Suprapubic skin (tissue), 4 donors: ENCODE measurements at places on chromosomes 3 and 15.

DNA sequence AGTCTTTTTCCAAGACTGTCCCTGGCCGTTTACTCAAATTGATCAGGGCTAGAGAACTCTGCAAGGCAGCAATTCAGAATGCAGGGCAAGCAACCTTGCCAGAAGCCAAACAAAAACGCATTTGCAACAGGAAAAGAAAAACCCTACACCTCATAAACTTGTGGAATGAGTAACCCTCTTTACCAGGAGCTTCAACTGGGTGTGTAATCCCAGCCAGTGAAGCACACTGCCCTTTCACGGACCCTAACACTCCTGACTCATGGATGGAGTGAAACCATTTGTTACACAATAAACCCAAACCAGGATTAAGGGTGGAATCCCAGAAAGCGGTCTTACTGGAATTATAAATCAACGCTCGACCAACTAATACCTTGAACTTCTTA, 14.8 kb upstream of the LDHAL6B start:
- no peaks in the 10 kb centered on the region for H3K27me3 ChIP-seq
- H3K36me3 ChIP-seq: peaks cover 56% of the 10 kb centered on the region
- no peaks in the 10 kb centered on the region for H3K4me1 ChIP-seq
- H3K4me3 ChIP-seq: no peak overlapping the region
- no peak for DNase-seq

GRCh38 chr3:87167628-87168456, 59.3 kb upstream of the CHMP2B start:
- H3K4me1 ChIP-seq: peaks cover 4% of the 10 kb centered on the region
- no peak for DNase-seq
- no peaks in the 10 kb centered on the region for H3K36me3 ChIP-seq
- no peaks in the 10 kb centered on the region for H3K27me3 ChIP-seq
- H3K4me3 ChIP-seq: peak overlapping the region; percentile 32

DNA sequence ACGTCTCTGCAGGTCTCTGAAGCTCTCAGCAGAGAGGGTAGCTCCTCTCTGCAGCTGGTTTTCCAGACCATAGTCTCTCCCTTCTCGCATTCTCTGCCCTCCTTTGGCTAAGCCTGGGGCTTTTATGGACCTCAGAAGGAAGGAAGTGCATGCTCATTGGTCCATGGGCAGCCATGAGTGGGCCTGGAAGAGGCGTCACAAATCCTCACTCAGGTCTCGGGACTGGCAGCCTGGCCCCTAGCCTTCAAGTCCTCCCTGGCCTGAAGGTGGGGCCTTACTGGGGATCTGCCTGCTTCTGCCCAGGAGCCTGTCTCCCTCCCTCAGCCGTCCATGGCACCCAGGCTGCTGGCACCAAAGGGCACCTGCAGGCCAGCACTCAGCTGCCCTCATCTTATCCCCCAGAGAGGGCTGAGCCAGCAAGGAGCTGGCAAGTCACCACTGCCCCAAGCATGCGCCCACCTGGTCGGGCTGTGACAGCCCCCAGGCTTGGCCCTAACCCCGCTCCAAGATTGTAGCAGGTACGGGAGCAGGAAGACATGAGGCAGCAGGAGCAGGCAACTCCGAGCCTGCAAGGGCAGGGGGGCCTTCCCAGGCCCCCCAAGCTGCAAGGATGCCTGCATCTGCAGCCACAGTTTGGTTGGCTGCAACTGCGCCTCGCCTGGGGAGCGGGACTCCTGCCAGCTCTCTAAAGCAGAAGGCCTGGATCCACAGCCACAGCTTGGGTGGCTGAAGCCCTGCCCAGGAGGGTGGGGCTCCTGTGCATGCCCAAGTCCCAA, 37.4 kb downstream of the GHSR start:
- H3K4me3 ChIP-seq: no peak overlapping the region
- no peak for DNase-seq
- no peaks in the 10 kb centered on the region for H3K4me1 ChIP-seq
- no peaks in the 10 kb centered on the region for H3K36me3 ChIP-seq
- peaks cover 10% of the 10 kb centered on the region for H3K27me3 ChIP-seq
- H3K27ac ChIP-seq: no peak overlapping the region

DNA sequence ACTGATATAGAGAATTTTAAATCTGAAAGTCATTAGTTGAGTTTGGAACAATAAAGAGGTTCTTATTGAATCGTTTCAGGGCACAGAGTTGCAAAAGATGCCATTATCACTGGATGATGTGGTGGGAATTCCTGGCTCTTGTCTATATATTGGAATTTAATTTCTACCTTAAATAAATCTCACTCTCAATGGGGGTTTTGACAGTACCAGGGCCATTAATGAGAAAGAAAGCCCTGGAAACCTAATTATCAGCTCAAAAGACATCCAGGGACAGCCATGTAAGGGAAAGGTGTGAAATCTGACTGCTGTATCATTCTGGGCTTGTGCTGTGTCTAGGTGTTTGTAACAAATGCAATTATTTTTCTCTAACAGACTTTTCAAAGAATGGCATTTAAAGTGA, 285.7 kb downstream of the TBL1XR1 start:
- DNase-seq: no peak
- no peaks in the 10 kb centered on the region for H3K36me3 ChIP-seq
- H3K27ac ChIP-seq: no peak overlapping the region
- H3K4me3 ChIP-seq: no peak overlapping the region
- H3K27me3 ChIP-seq: no peaks in the 10 kb centered on the region

DNA sequence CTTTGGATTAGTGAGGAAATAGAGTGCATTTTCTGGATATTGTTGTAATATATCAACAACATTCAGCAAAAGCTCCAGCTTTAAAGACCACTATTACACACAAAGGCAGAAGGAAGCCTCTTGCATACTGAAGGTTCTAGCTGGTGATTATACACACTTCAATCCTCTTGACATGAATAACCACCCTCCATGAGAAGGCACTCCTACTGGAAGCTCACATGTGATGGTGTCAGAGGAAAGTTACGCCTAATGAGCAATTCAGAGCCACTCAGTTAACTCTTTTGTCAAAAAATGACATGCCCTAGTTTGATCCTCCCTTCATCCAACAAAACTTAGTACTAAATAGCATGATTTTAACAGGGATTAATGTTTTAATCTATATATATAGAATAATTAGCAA, 124.6 kb upstream of the LYSMD4 start:
- H3K36me3 ChIP-seq: no peaks in the 10 kb centered on the region
- DNase-seq: no peak
- no peak overlapping the region for H3K4me3 ChIP-seq
- H3K27me3 ChIP-seq: no peaks in the 10 kb centered on the region

- H3K27me3 ChIP-seq: no peaks in the 10 kb centered on the region
- H3K27ac ChIP-seq: no peak overlapping the region
- no peaks in the 10 kb centered on the region for H3K4me1 ChIP-seq
- H3K36me3 ChIP-seq: no peaks in the 10 kb centered on the region
- DNase-seq: no peak
- no peak overlapping the region for H3K4me3 ChIP-seq
These were observed 47.8 kb downstream of the LRRK1 start for GRCh38 chr15:100966997-100967396.

DNA sequence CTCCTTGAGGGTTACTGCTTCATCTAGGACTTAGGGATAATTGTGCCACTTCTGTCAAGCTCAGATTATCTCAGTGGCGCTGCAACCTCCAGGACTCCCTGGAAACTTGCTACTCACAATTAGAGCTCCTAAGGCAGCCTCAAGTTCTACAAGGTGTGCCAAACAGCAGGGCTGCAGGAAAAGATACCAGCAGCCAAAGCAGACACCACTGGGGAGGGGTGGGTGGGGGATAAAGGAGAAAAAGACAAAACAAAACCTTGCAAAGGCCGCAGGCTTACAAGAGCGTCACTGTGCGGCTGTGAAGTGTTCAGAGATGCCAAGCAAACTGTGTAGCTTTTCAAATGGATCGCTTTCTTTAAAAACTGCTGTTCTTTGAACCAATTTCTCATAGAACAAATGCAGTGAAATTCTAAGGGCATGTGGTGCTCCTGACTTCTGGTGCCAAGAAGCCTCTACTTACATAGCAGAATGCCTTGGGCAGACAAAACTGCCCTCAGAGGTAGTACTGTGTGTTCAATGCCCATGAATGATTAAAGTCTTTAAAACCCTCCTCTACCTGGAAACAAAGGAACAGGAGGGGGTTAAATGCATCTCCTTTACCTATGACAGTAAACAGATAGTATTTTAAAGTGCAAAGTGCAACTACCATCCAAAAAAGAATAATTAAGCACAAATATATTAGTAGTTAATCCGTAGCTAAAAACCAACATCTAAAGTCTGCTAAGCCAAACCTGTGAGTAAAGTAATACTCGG, 353.4 kb downstream of the FOXP1 start:
- peaks cover 13% of the 10 kb centered on the region for H3K4me1 ChIP-seq
- no peak overlapping the region for H3K4me3 ChIP-seq

DNA sequence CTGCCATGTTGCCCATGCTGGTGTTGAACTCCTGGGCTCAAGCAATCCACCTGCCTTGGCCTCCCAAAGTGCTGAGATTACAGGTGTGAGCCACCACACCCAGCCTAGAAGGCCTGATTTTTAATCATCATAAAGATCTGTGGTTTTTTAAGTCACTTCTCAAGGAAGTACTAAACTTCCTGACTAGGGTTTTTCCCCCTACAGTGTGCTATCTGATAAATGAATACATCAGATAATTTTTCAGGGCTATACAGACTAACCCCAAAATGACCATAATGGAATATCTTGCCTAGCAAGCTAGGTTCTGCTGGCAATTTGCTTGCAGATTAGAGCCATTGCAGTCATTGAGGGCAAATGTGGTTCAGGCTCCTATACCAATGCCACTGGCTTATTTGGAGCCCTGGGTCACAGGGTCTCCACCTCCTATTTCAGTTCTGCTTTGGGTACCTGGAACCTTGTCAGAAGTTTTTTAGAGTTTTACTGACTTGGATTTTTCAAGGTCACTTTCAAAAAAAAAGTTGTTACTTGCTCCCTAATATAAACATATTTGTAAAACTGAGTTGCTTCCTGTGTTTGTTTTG, 80.8 kb downstream of the SLC49A4 start:
- no peak overlapping the region for H3K27ac ChIP-seq
- DNase-seq: no peak
- no peaks in the 10 kb centered on the region for H3K4me1 ChIP-seq
- peaks cover 30% of the 10 kb centered on the region for H3K36me3 ChIP-seq
